Fibroblast of skin of left biceps (primary cell): ENCODE measurements at places on chromosomes 6 and 20.

GRCh38 chr6:108896111-108896661 is 48.0 kb downstream of the ARMC2 start:
- peak; percentile 66 for DNase-seq

DNA sequence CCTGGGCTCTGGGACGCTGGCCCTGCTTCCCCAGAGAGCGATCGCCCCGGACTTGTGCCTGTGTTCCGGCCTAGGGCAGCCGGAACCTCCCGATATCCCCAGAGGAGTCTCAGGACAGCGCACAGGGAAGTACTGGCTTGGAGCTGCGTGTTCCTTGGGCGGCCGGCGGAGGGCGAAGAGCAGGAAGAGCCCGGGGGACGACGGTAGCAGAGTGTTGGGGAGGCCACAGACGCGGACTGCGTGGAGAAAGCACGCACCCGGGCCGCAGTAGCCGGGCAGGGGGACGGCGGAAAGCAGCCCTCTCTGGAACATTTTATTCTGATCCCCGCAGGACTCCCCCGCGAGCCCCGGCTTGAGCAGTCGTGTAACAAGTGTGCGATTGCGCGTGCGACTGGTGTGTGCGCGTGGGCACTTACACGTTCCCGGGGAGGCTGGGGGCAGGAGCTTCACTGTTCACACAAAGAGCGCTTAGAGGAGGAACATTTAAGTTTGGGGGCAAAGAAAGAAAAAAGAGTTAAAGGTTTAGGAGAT is 36.1 kb downstream of the NCR2 start:
- no peak for DNase-seq

- DNase-seq = no peak
Observed at GRCh38 chr6:163775313-163775712, 360.8 kb downstream of the QKI start.

- DNase-seq = no peak
Observed at GRCh38 chr6:40210628-40211056, 276.4 kb upstream of the MOCS1 start.

- DNase-seq = peak; percentile 78
Observed at GRCh38 chr6:33375143-33375671, 16.4 kb upstream of the KIFC1 start.

DNA sequence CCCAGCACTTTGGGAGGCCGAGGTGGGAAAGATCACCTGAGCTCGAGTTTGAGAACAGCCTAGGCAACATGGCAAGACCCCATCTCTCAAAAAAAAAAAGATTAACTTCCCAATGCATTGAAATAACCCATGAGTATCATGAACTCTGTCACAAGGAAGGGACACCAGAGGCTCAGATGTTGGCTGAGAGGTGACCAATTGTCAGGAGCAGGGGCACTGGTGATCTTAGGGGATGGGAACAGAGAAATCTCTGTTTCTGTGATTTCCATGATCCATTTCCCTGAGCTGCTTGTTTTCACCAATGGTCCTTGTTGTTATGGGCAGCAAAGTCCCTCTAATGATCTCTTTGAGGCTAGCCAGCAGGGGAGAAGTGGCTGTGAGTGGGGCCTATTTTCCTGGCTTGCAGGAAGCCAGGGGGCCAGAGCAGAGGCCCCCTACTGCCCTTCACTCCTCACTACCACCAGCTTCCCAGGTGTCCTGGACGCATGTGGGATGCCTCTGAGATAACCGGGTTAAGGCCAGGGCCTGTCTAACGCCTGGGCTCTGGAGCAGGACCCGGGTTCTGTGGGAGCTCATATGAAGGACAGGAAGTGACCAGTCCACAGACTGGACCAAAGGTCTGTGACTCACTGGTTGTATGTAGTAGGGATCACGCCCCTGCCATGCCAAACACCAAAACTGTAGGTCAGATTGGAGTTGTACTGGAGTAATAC is 54.4 kb downstream of the PCNA start:
- DNase-seq = no peak

- DNase-seq = no peak
Observed at GRCh38 chr6:65998544-65998943, 291.5 kb upstream of the EYS start.

DNA sequence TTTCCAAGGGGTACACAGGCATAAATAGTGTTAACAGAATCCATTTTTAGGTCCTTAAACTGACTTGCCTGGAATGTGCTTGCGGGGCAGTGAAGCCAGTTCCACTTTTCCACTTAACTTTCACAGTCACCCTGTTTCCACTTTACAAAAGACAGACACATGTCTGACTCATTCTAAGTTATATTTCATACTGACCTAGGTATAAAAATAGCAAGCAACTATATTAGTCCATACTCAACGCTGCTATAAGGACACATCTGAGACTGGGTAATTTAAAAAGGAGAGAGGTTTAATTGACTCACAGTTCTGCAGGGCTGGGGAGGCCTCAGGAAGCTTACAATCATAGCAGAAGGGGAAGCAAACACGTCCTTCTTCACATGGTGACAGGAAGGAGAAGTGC is 88.2 kb downstream of the MTFR2 start:
- DNase-seq = no peak
